ENCODE measurements at places on chromosomes 2 and 18.

DNA sequence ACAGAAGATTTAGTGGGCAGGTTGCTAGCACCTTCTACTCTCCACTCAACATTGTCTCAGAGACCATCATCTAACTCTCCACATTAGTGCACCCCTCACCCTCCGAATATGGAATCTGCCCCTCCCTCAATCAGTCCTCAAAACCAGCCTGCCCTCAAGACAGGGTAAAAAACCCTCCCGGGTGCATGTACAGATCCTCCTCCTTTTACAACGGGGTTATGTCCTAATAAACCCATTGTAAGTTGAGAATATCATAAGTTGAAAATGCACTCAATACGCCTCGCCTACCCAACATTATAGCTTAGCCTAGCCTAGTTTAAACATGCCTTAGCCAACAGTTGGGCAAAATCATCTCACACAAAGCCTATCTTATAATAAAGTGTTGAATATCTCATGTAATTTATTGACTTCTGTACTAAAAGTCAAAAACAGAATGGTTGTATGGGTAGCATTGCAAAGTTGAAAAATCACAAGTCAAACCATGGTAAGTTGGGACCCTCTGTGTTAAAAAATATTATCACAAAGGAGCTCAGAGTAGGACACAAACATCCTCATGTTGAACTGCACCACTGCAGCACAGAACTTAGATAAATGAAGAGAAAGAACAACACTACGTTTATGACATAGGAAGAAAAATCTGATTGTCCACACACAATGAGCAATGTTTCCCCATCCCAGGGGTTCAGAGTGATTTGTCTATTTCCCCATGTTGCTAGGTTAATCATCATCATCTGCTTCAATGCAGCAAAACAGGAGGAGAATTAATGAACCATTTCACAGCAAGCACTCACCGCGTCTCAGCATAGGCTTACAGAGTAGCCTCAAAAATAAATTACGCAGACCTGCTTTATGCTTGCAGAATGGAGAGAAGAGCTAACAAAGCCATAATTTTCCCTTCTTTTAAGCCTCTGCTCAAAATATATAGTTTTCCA is 184.1 kb upstream of the ARL4C start:
- H3K27ac ChIP-seq, result no peak overlapping the region
- no peaks in the 10 kb centered on the region for H3K4me1 ChIP-seq
- H3K27me3 ChIP-seq, result peaks cover 7% of the 10 kb centered on the region
- H3K36me3 ChIP-seq, result no peaks in the 10 kb centered on the region
- no peak overlapping the region for H3K4me3 ChIP-seq

DNA sequence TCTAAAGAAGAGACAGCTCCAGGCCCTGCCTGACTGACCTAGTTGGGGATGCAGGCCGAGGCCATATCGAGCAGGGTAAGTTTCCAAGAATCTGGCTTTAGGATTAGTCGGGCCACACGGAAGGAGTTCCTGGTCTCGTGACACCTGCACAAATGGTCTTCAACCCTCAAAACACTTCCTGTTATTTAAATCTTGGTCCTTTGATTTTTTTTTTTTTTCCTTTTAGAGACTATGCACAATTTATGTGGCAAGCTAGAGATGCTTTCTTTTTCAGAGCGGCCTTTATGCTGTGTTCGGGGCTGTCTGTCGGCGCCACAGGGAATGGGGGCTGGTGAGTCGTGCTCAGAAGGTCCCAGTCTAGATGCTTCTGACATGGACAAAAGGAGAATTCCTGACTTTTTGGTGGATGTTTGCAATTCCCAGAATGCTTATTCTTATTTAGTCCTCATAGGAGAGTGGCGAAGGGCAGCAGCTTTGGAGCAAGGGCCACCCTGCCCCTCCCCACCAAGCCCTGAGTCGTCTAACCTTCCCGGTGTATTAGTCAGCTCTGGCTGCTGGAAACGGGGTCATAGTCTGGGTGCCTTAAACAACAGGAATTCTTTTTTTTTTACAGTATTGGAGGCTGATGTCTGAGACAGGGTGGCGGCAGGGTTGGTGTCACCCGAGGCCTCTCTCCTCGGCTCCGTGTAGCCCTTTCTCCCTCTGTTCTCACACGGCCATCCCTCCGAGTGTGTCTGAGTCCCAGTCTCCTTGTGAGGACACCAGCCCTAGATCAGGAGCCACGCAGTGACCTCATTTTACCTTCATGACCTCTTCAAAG is 27.4 kb downstream of the HPCAL1 start:
- H3K4me1 ChIP-seq, result peaks cover 25% of the 10 kb centered on the region
- peak; percentile 25 for DNase-seq
- H3K36me3 ChIP-seq, result no peaks in the 10 kb centered on the region

DNA sequence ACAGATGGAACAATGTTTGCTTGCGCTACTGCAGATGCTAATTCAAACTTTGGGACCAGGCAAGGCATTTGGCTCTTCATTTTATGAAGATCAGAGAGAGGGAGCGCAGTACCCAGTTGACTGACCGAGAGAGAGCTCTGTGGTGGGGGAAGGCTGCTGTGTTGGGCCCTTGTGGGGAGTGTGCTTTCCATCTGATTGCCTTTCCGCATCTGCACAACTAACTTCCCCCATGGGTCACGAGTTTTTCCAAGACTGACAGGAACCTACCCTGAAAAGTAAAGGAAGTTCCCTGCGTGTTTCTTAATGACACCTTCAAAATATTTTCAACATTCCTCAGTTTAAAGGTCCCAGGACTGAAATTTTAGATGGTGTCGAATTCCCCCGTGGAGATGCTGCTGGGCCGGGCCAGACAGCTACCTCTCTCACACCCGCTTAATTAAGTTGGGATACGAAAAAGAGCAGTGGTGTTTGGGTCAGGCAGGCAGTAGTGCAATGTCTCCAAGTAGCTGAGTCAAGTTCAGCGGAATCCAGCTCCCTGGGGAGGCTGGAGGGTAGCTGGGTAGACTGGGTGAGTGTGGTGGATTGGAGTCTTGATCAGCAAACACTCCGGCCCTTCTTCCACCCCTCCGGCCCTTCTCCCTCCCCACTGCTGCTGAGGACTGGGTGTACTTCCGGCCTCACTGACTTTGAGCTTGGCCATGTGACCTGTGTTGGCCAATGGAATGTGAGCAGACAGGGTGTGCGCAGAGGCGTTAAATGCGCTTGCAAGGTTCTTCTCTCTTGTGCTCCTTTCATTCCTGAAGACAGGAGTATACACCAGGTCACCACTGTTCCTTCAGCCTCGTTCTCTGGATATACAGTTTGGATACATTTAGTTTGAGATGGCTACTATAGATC is 2.3 kb upstream of the ARHGAP25 start:
- peak overlapping the region; percentile 8 for H3K27ac ChIP-seq
- no peak overlapping the region for H3K4me3 ChIP-seq

DNA sequence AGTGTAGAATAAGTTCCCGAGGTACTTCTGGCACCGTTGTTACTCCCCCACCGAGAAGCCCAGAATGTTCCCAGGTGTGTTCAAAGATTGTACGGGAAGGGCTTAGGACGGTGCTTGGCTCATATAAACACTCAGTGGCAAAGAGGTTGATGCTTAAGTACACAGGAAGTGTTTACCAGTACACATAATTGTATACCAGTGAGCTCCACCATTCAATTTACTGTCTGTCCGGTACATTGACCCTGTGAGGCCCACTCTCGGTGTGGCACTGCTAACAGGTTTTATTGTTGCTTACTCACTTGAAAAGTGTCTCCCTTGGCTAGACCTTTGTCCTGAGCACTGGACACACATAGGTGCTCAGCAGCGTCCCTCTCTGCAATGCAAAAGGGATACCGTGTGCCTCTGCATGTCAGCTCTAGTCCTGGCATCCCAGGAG is 191.0 kb downstream of the NEDD4L start:
- H3K4me1 ChIP-seq, result no peaks in the 10 kb centered on the region
- no peak overlapping the region for H3K27ac ChIP-seq
- no peak for DNase-seq
- H3K4me3 ChIP-seq, result no peak overlapping the region
- H3K27me3 ChIP-seq, result no peaks in the 10 kb centered on the region
- H3K36me3 ChIP-seq, result no peaks in the 10 kb centered on the region
